Glutamatergic neuron (in vitro differentiated cells): ENCODE measurements at places on chromosomes 5 and 9. TPM values are rescaled to one million over a fixed set of nuclear protein-coding genes. Genes with fewer than 3 reads are reported as not detected.

Gene ENDOG
- 35.9 TPM for total RNA-seq

Gene CHMP5
- total RNA-seq, result 61.7 TPM

DNA sequence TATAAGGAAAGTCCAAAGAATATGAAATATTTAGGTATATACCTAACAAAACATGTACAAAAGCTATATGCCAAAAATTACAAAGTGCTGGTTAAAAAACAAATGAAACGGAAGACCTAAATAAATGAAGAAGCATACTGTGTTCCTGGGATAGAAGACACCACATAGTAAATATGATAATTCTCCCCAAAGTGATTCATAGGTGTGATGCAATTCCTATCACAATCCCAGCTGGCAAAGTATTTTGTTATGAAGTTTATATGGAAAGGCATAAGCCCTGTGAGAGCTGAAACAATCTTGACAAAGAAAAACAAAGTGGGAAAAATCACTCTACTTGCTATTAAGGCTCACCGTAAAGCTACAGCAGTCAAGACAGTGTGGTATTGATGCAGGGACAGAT lies 2.6 kb upstream of the SMIM23 start:
- no peak for DNase-seq

DNA sequence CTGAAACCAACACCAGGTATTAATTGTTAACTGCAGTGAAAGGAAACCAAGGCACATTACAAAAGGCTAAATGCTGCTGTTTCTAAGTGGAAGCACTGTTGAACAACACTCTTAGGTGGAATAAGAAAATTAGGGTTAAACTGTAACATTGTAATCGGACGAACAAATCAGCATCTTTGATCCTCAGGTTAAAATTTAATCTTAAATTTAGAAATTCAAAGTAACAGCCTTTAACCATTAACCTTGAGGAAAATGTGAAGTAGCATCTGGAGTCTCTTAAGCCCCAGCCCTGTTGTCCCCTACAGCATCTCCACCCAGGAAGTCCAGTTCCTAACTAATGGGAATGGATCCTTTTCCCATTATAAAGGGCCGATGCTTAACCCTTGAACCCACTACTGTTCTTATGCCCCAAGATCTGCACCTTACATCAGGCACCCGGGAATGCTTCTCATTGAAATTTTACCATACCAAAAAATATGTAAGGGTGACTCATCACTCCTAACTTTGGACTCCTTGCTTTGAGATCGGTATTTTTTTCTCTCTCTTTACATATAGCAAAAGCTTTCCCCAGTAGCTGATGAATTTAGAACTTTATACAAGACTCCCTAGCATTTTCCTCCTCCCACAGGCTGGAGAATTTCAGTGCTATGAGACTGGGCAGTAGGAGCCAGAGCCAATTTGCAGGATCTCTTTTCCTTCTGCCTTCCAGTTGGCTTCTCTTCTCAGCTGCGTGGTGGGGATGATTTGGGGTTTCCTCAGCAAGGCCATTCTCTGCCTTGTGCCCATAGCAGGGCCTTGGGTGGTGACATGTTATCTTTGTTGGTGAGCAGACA lies 32.0 kb upstream of the ITGA2 start:
- no peak for DNase-seq

DNA sequence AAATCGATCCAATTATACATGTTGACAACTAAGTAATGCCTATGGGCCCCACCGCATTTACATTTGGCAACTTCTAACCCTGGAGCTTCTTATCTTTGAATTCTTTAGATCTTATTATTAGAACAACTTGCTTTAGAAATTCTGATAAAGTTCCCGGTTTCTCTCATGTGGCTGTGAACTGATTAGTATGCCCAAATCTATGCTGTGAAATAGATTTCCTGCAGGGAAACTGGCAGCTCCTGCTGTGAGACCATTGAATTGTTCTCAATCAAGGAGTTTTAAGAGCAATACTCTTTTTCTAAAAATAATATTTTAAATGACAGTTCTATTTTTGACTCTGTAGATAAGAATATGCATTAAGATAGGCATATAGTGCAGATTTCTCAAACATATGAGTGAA lies 177.5 kb downstream of the GABRB2 start:
- no peak for DNase-seq
